ENCODE measurements at places on chromosomes 4 and X. TPM values are rescaled to one million over a fixed set of nuclear protein-coding genes. Genes with fewer than 3 reads are reported as not detected.

XAGE3 gene
- total RNA-seq, result not detected

DAPP1 gene
- total RNA-seq, result 0.73 TPM

FGFBP2 gene
- total RNA-seq, result not detected

SYNPO2 gene
- 8.8 TPM for total RNA-seq

PRRG3 gene
- 6.5 TPM for total RNA-seq

OPRPN gene
- not detected for total RNA-seq

ATP1B4 gene
- not detected for total RNA-seq

GRK4 gene
- total RNA-seq, result 26.5 TPM

POF1B gene
- total RNA-seq, result 0.09 TPM

NSUN7 gene
- total RNA-seq, result 5.1 TPM

BRS3 gene
- not detected for total RNA-seq

SLC7A11 gene
- total RNA-seq, result 30.0 TPM

ZMAT1 gene
- 18.2 TPM for total RNA-seq

TNMD gene
- not detected for total RNA-seq

AMOT gene
- total RNA-seq, result 15.4 TPM

GAGE13 gene
- total RNA-seq, result not detected

MAGEA6 gene
- total RNA-seq, result not detected

ADRA2C gene
- 5.3 TPM for total RNA-seq

MAGEA9B gene
- not detected for total RNA-seq

HPGDS gene
- total RNA-seq, result 3.6 TPM

ARR3 gene
- not detected for total RNA-seq
